ENCODE measurements at places on chromosomes 2 and 18.
A peak's percentile ranks its signal among the peaks of the same experiment; 100 is the strongest.

DNA sequence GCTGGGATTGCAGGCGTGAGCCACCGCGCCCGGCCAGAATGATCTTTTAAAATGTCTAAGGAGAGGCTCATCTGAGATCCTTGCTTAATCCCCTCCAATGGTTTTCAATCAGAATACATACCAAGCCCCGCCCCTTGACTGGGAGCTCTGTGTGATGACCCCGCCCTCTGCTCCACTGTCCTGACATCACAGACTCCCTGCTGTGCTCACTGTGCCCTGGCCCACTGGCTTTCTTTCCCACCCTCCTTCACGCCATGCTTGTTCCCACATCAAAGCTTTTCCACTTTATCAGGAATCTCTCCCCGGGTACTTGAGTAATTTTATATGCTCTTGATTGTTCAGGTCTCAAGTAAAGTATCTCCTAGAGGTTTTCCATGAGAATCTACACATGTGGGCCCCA lies 762.3 kb upstream of the ID2 start:
- DNase-seq, result no peak

GRCh38 chr2:224586127-224586695 lies 1.0 kb upstream of the CUL3 start:
- no peak for DNase-seq

DNA sequence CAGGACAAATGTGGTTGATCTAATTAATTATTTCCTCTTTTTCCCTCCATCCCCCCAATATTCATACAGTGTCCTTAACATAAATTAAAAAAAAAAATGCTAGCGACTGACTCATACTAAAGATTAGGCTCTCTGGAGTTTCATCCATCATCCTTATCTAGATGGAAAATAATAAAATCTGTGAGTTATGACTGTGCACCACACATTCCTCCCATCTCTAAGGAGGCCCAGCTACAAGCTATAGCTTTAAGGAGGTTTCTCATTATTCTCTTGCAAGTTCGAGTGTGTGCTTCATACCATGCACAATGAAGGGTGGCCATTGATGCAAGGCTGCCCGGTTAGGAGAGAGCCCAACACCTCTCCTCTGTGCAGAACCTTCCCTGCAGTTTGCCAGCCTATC lies 77.3 kb downstream of the XDH start:
- DNase-seq, result no peak

DNA sequence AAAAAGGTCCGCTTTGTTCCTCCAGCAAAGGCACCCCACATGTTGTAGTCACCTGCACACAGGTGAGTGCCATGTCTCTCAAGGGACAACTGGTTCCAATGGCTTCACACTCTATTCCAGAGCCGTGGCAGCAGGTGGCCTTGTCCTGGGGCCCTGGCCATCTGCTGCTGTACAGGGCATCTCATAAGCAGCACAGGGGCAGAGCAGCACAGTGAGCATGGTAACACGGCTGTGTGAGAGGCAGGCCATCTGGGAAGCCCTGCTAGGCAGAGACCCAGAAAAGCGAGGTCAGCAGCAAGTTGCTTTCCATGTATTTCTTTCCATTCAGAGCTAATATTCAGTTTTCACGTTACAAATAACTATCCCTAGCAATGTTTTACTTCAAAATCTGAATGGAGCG lies 54.7 kb downstream of the CMPK2 start:
- no peak for DNase-seq

- DNase-seq, result no peak
These were observed 89.1 kb downstream of the ETAA1 start for GRCh38 chr2:67486041-67486796.

- peak; percentile 81 for DNase-seq
These were observed 2.8 kb upstream of the LCLAT1 start for GRCh38 chr2:30444273-30444672.

- DNase-seq, result no peak
These were observed 53.9 kb downstream of the ANKMY1 start for GRCh38 chr2:240503848-240504247.
